ENCODE measurements at places on chromosomes 1 and 21.

DNA sequence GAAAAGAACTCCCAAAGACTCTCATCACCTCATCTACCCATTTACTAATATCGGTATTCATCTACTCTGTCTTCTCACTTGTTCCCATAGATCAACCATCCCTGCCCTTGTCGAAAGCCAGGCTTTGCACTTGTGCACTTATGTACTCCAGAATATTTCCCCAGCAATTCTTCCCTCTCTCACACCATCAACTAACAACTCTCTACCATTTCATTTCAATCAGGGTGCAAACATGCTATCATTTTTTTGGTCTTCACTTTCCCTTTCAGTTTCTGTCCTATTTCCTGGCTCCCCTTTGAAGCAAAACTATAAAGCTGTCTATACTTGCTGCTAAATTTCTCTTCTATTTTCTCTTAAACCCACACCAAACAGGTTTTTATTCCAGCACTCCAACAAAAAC lies 6.7 kb downstream of the C1orf105 start:
- no peak for DNase-seq

- no peak for DNase-seq
These were observed 144.7 kb downstream of the MRPL39 start for GRCh38 chr21:25462517-25462971.

DNA sequence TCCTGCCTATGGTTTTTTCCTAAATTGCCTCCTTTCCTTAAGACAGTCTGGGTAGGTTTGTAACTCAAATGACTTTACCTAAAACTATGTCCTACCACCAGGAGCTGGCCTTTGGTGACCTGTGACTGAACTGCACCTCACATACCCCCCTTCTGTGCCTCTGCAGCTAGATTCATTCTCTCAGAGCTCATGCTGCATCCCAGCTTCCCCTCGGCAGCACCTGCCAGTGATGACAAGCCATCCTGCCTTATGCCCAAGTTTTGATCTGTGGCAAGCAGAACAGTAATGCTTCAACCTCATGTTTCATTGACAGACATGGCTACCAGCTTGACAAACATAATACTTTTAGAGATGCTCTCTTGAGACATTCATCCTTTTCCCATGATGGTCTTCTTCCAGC lies 141.9 kb downstream of the TSEN15 start:
- DNase-seq, result no peak

GRCh38 chr1:194654956-194655355 lies 1468.5 kb upstream of the B3GALT2 start:
- DNase-seq, result no peak

DNA sequence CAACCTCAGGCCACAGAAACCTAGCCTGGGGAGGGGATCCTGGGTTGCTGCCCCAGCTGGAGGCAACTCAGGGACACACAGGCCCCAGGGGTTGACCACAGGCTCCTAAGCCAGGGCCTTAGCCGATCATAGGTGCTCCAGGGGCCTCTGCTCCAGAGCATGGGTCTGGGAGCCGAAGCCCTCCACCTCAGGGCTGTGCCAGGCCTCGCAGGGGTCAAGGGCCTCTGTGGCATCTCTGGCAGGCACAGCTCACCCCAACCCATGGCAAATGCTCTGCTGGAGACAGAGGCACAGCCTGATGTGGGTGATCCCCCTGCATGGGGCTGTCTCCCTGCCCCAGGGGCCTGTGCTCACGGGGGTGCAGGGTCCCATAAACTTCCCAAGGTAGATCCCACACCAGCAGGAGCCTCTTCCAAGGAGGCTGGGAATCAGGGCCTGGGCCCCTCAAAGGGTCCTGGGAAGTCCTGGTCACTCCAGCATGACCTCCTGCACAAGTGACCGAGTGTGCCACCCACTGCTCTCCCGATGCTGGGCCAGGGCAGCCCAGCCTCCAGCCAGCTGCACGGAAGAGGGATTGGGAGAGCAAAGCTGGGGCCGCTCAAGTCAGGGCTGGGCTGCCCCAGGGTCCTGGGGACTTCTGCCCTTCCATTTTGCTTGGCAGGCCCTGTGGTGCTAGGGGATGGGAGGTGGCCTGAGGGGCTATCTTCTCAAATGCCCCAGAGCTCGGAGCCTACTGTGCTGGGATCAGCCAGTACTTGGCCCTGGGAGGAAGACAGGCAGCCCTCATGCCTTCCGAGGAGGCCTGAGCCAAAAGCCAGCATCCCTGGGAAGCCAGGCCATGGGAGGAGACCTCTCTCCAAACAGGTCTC lies 22.2 kb upstream of the PRSS38 start:
- no peak for DNase-seq

- no peak for DNase-seq
These were observed 91.9 kb upstream of the TSPAN2 start for GRCh38 chr1:115181231-115181630.

GRCh38 chr1:17198476-17199258 lies 6.3 kb upstream of the PADI1 start:
- DNase-seq, result no peak

DNA sequence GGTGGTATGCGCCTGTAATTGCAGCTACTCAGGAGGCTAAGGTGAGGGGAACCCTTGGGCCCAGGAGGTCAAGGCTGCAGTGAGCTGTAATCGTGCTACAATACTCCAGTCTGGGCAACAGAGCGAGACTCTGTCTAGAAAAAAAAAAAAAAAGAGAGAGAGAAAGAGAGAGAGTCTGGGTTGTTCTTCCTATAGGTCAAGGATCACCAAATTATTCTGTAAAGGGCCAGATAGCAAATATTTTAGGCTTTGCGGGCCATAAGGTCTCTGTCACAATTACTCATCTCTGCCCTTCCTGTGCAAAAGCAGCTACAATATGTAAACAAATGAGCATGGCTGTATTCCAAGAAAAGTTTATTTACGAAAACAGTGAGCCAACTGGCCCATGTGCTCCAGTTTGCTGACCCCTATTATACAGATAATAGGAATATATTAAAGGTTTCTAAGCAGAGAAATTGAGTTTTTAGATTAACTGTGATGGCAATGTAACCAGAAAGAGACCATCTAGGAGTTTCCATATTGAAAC lies 2.1 kb downstream of the SASS6 start:
- no peak for DNase-seq

DNA sequence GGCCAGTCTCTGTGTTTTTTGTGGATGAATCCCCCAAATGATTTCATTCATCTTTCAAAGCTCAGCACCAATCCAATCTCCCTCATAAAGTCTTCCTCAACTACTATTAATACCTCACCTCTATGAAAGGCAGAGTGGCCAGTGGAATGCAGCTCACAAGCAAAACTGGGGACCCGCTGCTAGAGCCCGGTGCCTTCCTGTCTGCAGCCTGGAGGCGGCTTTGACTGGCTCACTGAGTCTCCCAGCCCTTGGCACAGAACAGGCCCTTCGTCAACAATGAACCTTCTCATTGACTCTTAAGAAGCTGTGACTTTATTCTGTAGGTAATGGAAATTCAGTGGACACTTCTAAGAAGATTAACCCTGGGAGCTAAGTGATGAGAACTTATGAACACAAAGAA lies 86.8 kb upstream of the RAB4A start:
- no peak for DNase-seq

DNA sequence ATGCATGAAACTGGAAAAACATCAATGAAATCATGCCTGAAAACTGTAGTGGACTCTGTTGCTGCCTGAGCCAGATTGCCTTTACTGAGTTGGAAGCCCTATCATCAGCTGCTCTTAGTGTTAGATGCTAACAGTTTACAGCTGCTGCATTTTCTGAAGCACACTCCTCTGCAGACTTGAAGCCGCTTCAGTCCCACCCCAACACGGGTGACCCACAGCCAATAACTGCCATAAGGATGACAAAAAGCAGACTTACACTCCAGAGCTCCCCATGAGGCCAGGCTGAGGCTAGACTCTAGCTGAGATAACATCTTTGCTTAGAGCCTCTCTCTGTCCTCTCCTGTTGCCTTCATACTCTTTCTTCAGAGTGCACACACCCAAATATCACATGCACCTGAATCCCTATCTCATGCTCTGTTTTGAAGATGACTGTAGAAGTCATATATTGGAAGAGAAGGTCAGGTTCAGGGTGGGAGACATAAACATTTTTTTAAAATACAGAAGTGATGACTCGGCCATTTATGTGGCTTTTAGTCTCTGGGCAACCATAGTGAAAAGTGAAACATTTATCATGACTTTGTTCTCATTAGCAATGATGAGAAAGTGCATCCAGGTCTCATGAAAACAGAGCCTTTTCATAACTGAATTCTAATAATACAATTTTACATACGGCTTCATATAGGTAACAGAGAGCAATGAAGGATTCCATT lies 161.0 kb downstream of the KCNK2 start:
- no peak for DNase-seq

- no peak for DNase-seq
These were observed 54.9 kb upstream of the ADAMTS5 start for GRCh38 chr21:27021801-27022200.

DNA sequence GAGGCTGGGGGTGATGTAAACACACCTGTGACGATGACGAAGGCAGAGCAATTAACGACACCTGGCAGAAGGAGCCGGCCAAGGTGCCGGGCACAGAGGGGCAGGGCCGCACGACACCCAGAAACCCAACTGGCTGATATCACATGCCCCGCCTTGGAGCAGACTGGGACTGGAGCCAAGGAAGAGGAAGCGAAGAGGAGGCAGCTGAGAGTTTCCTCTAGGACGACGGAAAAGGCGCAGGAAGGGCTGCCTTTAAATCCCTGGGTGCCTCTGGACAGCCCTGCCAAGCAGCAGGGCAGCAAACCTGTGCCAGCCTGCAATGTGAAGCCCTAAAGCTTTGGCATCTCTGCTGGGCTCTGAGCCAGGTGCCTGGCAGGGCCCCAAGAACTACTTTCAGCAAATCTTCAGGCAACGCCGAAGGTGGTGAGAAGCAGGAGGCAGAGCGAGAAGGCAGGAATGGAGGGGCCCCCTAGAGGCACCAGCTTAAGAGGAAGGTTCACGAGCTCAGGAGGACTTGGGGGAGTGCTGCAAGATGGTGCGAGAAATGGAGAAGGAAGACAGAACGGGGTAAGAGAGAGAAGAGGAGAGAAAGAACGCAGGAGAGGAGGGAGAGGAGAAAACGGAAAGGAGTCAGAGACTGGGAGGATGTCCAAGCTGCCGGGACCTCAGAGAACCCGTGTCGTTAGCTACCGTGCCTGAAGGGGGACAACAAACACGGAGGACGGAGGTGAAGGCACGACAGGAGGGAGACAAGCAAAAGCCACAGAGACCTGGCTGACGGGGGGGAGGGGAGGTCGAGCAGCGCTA lies 25.3 kb upstream of the PEF1 start:
- DNase-seq, result peak; percentile 32

DNA sequence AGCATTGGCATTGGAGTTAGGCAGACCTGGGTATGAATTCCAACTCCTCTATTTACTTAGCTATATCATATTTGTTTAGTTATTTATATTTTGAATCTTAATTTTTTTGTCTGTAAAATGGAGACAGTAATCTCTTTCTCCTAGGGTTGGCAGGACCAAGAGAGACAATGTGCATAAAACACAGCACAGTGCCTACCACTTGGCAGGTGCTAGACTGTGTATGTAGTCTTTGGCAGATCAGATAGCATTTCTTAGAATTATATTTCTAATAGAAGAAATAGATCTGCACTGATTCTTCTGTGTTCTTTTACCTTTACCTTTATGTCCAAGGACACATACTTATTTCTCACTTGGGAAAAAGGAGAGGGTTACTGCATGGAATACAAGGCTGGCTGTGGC lies 177.2 kb downstream of the GIPC2 start:
- DNase-seq, result no peak

GRCh38 chr1:100364697-100365096 lies 12.4 kb downstream of the CDC14A start:
- DNase-seq, result no peak

DNA sequence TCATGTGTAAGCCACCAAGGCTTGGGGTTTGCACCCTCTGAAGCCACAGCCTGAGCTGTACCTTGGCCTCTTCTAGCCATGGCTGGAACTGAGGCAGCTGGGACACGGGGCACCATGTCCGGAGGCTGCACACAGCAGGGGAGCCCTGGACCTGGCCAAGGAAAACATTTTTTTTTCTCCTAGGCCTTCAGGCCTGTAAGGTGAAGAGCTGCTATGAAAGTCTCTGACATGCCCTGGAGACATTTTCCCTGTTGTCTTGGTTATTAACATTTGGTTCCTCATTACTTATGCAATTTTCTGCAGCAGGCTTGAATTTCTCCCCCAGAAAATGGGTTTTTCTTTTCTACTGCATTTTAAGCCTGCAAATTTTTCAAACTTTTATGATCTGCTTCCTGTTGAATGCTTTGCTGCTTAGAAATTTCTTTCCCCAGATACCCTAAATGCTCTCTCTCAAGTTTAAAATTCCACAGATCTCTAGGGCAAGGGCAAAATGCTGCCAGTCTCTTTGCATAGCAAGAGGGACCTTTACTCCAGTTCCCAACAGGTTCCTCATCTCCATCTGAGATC lies 295.8 kb downstream of the LTN1 start:
- DNase-seq, result no peak

- no peak for DNase-seq
These were observed 15.4 kb downstream of the IL12RB2 start for GRCh38 chr1:67323087-67323486.

GRCh38 chr1:215589650-215590435 lies 22.7 kb downstream of the KCTD3 start:
- DNase-seq, result no peak

DNA sequence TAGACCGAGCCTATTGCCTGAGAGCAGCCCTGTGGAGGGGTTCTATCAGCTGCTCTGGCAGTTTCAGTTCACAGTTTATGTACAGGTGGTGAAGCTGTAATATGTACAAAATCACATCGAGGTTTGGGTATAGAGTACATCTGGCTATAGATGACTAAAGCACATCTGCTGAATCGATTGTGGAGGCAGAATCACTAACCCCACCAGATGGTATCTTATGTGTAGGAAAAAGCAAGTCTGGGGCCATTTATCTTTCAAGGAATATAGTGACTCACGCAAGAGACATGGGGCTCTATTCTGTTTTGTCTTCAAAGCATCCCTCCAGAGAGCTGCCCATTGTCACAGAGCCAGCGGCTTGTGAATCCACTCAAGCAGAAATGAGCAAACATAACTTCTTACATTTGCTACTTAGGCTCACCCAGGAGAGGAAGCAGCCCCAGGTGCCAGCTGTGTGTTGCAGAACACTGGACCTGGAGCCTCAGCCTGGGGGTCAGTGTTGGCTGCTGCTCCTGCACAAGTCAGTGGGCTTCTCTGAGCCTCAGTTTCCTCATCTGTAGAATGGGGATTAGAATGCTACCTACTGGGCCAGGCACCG lies 21.3 kb downstream of the MIIP start:
- DNase-seq, result peak; percentile 46

- DNase-seq, result no peak
These were observed 5.6 kb upstream of the S100A8 start for GRCh38 chr1:153396461-153396860.

- no peak for DNase-seq
These were observed 682 bp upstream of the RWDD3 start for GRCh38 chr1:95233319-95233736.

GRCh38 chr1:29325675-29326074 lies 89.4 kb downstream of the PTPRU start:
- no peak for DNase-seq
